Retinal pigment epithelial cell (primary cell): ENCODE measurements at places on chromosomes 1 and 21.
A peak's percentile ranks its signal among the peaks of the same experiment; 100 is the strongest.

DNA sequence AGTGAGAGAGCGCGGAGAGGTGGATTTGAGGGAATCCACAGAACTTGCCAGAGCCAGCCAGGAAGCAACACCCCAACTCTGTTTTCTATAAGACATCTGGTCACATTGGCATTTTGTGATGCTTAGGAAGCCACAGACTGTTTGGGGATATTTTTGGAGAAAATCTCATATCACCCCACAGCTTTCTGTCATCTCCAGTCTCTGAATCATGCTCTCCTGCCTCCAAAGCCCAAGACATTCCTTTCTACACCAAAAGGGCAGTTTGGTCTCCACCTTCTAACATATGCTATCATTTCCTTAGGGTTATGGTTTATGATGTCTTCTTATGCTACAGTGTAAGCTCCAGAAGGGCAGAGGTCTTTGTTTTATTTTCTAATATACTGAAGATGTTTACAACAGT, 14.4 kb upstream of the BCL10 start:
- DNase-seq = no peak

GRCh38 chr1:196105901-196106300, 502.3 kb downstream of the KCNT2 start:
- DNase-seq = no peak

- DNase-seq = no peak
Measured at GRCh38 chr21:42835211-42835610, 44.1 kb downstream of the WDR4 start.

- no peak for DNase-seq
Measured at GRCh38 chr1:160251011-160251410, 11.3 kb downstream of the DCAF8 start.

DNA sequence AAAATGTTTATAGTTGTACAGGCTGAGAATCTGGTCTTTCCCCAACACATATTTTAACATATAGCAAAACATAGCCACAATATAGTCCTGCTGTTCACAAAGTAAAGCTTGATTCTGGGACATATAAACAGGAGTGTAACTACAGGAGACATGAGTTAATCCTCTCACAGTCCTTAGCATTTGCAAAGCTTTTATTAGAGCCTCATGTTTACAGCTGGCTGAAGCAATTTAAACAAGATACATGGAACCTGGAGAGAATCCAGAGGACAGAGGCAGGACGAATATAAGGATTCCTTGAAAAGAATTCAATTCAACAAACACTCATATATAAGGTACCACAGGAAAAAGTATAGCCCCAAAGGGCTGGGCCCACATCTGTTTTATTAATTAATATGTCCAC, 163.4 kb downstream of the ADGRL4 start:
- DNase-seq = no peak

GRCh38 chr1:221993444-221993948, 251.6 kb upstream of the DUSP10 start:
- no peak for DNase-seq

GRCh38 chr21:34762786-34763185, 94.0 kb downstream of the CLIC6 start:
- no peak for DNase-seq

- DNase-seq = no peak
Measured at GRCh38 chr21:26967062-26967913, at the start of gene ADAMTS5. Gene ADAMTS5 (minus strand): TSS chr21:26967088. CDS start chr21:26966391, 697 bp downstream.

DNA sequence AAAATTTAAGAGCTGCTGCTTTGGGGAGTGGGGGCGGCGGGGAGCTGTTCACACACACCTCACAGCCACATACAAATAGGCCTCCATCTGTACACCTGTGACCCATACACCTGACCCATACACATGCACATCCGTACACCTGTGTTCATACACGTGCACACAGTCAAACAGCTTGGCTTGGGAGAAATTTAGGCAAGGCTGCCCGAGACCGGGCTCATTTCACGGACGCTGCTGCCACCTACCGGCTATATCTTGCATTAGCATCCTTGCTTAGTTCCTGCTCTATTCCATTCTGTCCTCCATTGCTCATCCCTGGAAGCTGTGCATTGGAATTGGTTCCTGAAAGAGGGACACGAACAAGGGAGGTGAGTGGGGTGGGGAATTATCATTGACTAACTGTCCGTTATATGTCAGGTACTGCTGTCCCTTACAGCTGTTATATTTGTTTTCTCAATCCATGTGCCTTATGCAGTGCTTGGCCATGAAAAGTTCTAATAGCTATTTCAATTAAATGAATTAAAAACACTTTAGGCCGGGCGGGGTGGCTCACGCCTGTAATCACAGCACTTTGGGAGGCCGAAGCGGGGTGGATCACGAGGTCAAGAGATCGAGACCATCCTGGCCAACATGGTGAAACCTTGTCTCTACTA, 37.1 kb upstream of the EPB41 start:
- no peak for DNase-seq

DNA sequence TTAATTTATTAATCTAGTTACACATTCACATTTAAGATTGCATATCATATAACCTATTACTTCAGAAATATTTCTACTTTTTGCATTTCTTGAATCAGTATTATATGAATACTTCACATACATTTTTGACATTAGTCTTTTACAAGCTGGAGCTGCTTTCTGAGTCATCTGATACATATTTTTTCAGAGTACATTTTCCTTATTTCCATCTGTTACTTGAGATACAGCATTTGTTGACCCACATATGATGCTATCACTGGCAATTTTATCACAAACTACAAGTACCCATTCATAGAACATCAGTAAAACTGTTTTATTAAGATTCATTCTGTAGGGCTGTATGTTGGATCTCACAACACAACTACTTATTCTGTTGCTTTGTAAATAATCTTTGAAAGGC, 367.2 kb upstream of the ST6GALNAC5 start:
- no peak for DNase-seq

GRCh38 chr1:246001837-246002230, 505.2 kb downstream of the SMYD3 start:
- DNase-seq = no peak

GRCh38 chr21:25081096-25081495, 526.2 kb downstream of the MRPL39 start:
- DNase-seq = no peak

DNA sequence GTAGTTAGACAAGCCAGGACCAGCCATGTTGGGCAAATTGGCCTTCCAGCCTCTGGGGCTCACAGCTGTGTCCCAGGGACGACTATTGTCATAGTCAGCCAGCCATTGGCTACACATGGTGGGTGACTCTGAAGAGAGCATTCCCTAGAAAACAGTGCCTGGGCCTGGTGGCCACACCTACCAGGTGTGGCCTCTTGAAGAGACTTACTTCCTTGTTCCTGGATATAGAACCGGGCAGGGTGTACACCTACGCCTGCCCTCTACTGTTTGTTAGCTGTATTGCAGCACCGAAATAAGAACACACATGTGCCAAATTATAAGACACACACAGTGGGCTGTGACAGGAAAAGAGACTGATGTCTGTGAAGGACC, 134.6 kb upstream of the ARHGEF16 start:
- no peak for DNase-seq

DNA sequence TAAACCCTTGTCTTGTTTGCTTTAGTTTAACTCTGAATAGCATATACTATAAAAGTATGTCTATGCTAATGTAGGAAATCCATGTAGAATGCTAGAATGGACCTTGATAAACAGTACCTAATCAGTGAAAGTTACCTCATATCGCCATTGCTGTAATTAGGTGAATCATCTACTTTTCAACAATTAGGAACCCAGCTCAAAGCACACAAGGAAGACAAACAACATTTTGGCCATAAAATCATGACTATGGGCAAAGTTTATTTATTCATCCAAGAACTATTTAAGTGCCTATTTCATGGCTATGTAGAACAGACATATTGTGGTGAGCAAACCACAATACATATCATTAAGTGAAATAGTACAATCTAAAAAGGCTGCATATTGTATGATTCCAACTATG, 1043.2 kb downstream of the BRINP3 start:
- no peak for DNase-seq

GRCh38 chr1:104380003-104380402, 630.3 kb downstream of the AMY1C start:
- no peak for DNase-seq

DNA sequence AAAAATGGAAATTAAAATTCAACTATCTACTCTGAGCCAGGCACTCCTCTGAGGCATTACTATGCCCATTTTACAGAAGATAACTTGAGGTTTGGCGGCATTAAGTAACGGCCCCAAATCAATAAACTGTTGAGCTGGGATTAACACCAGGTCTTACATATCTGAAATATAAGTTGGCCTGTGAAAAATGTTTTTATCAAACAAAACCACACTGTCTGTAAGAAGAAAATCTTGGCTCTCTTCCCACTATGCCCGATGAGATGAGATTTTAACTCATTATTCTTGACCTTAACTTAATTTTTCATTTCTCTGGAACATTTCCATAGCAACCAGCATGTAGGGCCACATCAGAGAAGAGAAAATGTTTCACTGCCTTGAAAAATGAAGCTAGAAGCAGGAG, 21.8 kb downstream of the RC3H1 start:
- DNase-seq = peak; percentile 69

DNA sequence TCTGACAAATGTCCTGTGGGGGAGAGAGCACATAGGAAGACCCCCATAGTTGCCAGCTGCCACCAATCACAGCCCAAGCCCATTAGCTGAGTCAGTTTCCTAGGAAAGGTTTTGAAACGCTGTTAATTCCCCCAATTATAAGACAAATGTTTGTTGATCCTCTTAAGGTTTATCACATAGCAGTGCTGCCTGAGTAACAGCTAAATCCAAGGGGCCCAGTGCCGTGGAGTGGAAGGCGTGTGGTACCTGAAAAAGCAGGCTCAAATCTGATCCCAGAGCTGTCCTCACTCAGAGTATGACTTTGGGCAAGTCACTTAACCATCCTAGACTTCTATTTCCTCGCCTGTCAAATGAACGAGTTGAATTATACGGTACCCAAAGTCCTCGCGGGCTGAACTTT, 69.5 kb downstream of the GRIK3 start:
- no peak for DNase-seq

DNA sequence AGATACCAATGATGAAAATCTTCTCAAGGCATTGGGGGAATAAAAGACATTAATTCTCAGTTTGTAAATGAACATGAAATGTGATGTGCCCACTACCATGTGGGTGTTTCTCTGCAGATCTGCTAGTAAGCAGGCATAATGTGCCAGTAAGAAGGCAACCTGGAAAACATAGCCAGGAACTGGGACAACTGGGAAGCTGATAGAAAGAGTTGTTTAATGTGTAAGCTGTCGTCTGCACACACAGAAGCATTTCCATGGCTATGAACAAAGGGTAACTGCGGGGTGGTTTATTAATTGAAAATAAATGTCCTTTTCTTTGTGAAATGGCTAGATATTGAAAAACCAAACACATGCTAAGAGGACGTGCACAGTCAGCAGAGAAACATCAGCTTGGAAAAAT, 52.0 kb downstream of the ZC3H11B start:
- no peak for DNase-seq

DNA sequence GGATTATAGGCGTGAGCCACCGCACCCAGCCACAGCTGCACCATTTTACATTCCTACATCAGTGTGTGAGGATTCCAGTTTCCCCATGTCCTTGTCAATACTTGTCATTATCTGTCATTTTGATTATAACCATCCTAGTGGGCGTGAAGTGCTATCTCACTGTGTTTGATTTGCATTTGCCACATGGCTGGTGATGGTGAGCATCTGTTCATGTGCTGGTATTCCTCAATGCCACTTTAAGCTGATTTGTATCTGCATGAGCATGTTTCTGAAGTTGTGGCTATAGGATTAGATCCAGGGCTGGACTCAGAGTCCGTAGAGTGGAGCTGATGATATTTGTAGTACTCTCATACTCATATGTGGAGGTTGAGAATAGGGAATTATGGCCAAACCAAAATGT, 36.6 kb downstream of the SRRM1 start:
- no peak for DNase-seq

DNA sequence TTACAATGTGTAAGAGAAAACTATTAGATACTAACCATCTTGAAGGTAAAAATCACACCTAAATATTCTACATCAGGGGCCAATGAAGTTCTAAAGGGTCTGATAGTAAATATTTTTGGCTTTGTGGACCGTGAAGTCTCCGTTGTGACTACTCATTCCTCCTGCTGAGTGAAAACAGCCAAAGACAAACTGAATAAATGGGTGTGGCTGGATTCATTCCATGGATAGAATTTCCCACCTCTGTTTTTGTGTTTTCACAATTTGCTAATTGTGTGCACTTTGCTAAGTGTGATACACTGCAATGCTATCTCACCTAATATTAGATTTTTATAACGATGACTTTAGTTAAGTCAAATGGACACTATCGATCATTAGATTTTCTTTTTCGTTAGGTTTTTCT, 1474.0 kb downstream of the PLA2G4A start:
- DNase-seq = no peak

GRCh38 chr1:35062518-35063196, 16.5 kb upstream of the ZMYM1 start:
- DNase-seq = no peak

DNA sequence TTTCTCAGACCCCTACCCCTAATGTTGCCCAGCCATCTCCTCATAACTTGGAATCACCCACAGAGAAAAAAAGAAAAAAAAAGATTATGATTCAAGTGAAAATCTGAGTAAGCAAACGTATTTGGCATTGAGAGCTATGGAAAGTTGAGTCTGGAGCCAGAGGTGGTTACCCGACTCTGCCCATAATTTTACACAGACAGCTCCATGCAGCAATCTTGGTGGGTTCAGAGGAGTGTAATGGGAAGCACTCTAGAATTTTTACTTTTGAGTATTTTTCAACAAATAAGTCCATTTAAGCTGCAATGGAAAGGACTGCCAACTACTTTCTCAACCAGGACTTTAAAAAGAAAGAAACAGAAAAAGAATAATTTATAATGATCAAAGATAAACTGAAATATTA, 62.7 kb downstream of the ZC3H11B start:
- DNase-seq = no peak

- DNase-seq = no peak
Measured at GRCh38 chr1:64363111-64363510, 106.8 kb upstream of the CACHD1 start.

DNA sequence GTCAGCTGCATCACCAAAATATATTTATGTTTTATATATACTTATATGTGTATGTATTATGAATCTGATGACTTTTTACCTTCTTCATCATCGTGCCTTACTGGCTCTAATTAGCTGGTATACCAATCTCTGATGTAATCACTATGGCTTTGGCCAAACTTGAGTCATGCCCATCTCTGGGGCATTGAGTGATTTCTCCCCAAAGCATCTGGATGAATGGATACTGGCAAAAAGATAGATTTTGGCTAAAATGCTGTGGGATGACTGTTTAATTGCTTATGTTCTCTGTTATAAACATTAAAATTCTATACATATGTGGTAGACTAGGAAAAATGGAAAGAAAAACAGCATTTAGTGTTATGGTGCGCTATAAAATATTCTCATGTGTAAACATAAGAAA, 19.6 kb downstream of the CDKN2C start:
- no peak for DNase-seq

DNA sequence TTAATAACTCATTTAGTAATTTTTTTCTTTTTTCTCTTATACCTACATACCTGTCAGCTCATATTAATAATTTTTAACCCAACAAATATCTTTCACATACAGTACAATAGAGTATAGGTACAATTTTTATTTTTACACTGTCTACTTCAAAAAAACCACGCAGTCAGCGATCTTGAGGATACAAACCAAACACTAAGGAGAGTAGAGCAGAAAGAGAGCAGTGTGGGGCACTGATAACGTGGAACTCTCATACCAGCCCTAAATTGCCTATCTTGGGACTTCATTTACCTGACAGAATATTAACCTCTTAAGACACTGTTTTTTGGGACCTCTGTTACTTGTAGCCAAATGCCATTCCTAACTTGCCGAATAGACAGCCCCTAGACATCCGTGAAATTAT, 5.5 kb downstream of the TRMT1L start:
- DNase-seq = no peak
